H1 (cell line): ENCODE measurements at places on chromosomes 3 and 15. TPM values are rescaled to one million over a fixed set of nuclear protein-coding genes. Genes with fewer than 3 reads are reported as not detected.

- peak; percentile 69 for DNase-seq
Observed at GRCh38 chr15:64894395-64895056, 17.2 kb upstream of the ANKDD1A start.

DNA sequence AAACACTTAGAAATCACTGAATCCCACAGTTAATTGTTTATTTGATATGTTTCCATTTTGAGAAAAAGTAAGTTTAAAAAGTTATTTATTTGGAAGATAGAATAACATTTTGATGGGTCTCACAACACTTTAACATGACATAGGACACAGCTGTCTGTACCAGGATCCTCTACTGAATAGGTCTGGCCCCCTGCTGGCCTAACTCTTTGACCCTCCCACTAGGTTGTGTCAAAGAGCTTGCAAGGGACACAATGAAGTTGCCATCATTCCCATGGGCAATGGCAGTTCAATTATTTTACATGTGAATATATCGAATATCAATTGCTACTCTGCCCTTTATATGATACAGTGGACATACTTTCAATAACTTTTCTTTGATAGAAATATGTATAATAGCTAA, 138.9 kb downstream of the EPHA3 start:
- DNase-seq = peak; percentile 62

DNA sequence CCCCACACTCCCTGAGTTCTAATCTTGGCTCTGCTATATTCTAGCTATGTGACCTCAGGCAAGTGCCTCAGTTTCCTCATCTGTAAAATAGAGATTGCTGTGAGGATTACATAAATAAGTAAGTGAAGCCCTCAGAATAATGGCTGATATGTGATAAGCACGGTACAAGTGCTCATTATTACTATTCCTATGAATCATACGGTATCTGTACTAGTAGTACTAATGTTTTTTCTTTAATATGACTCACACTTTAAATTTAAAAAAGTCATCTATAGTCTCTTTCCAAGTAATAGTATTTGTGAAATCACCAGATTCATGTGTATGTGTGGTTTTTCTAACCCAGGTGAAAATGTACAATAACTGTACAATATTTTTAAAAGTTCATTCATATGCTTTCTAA, 58.7 kb downstream of the CLDN11 start:
- no peak for DNase-seq

Gene CHRNB4
- 4.1 and 4.5 TPM in 2 replicates for polyA plus RNA-seq

- no peak for DNase-seq
Observed at GRCh38 chr3:20462226-20462625, 276.2 kb upstream of the SGO1 start.

GRCh38 chr3:133588784-133589465, 15.4 kb downstream of the CDV3 start:
- DNase-seq = no peak

GRCh38 chr15:49987896-49988295, 131.1 kb downstream of the ATP8B4 start:
- no peak for DNase-seq

Gene GOLGA6L7
- not detected in 2 replicates for polyA plus RNA-seq

Gene GUCA1C
- not detected in 2 replicates for polyA plus RNA-seq

DNA sequence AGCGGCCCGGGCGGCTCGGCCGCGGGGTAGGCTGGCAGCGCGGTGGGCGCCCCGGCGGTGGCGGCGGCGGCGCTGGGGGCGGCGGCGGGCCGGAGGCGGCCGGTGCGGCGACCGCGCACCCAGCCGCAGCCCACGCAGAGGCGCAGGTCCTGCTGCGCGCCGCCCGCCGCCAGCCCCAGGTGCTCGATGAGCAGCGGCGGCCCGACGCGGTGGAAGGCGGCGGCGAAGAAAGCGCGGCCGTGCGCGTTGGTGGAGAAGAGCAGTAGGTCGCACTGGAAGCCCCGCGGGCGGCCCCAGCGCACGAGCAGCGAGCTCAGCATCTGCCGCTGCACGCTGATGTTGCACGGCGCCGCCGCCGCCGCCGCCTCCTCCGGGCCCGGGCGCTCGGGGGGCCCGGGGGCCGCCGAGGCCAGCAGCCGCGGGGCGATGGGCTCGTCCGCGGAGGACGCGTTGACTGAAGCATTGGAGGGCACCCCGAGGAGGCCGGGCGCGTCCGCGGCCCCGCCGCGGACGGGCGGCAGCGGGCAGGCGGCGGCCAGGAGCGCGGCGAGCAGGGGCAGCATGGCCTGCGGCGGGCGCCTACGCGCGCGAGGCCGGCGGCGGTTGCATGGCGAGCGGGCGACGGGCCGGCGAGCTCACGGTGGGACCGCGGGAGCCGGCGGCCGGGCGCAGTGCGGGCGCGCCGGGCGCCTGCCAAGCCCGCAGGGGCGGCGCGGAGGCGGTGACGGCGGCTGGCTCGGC, 452 bp downstream of the TMEM158 start:
- DNase-seq = no peak

Gene CDV3
- polyA plus RNA-seq = 16.8 and 29.4 TPM in 2 replicates

Gene C3orf80
- polyA plus RNA-seq = 0.46 and 0.57 TPM in 2 replicates

Gene PARP3
- 1.6 and 2.1 TPM in 2 replicates for polyA plus RNA-seq

GRCh38 chr3:6250167-6250566, 610.7 kb upstream of the GRM7 start:
- no peak for DNase-seq

Gene PPM1L
- polyA plus RNA-seq = 2.8 and 4.0 TPM in 2 replicates

Gene PGBD4
- polyA plus RNA-seq = 0.44 and 0.68 TPM in 2 replicates
